ENCODE measurements at places on chromosomes 3 and 15. TPM values are rescaled to one million over a fixed set of nuclear protein-coding genes. Genes with fewer than 3 reads are reported as not detected.

GRCh38 chr3:151593928-151594327 lies 133.1 kb upstream of the IGSF10 start:
- no peak for DNase-seq
- H3K36me3 ChIP-seq: no peaks in the 10 kb centered on the region
- no peak overlapping the region for H3K27ac ChIP-seq
- no peak overlapping the region for H3K4me3 ChIP-seq

- no peaks in the 10 kb centered on the region for H3K36me3 ChIP-seq
- DNase-seq: no peak
- no peaks in the 10 kb centered on the region for H3K27me3 ChIP-seq
- no peaks in the 10 kb centered on the region for H3K4me1 ChIP-seq
Observed at GRCh38 chr3:13177236-13177635, 104.0 kb upstream of the IQSEC1 start.

DNA sequence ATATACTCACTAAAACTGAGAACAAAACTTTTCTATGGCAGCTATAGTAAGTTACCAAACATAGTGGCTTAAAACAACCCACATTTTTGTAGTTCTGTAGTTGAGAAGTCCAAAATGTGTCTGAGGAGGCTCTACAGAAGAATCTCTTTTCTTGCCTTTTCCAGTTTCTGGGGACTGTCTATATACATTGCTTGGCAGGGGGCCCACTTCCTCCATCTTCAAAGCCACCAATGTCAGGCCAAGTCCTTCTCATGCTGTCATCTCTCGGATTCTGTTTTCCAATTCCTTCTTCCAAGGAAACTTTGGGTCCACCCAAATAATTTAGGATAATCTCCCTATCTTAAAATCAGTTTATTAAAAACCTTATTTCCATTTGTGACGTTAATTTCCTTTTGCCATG lies 92.7 kb downstream of the DLG1 start:
- H3K4me3 ChIP-seq: no peak overlapping the region
- H3K27me3 ChIP-seq: no peaks in the 10 kb centered on the region
- H3K27ac ChIP-seq: no peak overlapping the region
- DNase-seq: no peak
- peaks cover 12% of the 10 kb centered on the region for H3K4me1 ChIP-seq

ACSBG1 gene
- not detected for total RNA-seq

LMAN1L gene
- total RNA-seq: not detected

MORC1 gene
- not detected for total RNA-seq

KBTBD12 gene
- 14.5 TPM for total RNA-seq

Measured in thoracic aorta (tissue), 2 donors.